ENCODE measurements at places on chromosomes 7 and 10.

GRCh38 chr7:87473986-87474385 is 1.5 kb downstream of the ABCB4 start:
- DNase-seq = no peak

DNA sequence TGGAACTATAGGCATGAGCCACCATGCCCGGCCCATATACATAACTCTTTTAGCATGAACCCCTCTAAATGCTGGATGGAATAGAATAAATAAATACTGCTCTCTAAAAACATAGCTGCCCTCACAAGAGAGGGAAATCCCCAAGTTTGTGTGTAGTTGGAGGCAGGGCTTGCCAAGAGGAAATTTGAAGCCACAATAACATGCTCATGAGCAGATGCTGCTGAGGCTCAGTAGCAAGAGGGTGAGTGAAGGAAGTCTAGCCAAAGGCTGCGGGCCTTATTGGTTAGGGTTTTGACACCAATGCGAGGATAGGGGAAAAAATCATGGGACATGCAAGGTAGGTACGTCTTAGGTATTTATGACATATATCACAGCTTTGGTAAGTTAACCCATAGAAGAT is 17.3 kb downstream of the TPK1 start:
- DNase-seq = no peak

GRCh38 chr7:64884913-64885370 is 18.1 kb upstream of the ZNF273 start:
- no peak for DNase-seq

- no peak for DNase-seq
Measured at GRCh38 chr10:131162211-131162610, 149.3 kb downstream of the TCERG1L start.

DNA sequence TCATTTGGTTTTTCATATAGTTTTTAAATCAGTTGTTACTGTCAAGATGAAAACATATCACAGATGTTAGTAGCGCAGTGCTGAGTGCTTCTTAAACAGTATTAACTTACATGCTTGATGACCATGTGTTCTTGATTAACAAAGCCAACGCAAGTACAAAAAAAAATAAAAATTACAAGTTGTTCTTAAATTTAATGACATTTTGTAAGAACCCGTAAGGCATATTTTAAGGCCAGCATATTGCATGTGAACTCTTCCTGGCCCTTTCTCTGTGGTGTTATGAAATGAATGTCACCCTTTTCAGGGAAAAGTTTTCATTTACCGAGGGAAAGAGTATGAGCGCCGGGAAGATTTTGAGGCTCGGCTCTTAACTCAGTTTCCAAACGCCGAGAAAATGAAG is 140.4 kb upstream of the NPS start:
- peak; percentile 50 for DNase-seq

GRCh38 chr10:117398029-117398428 is 22.8 kb upstream of the PDZD8 start:
- DNase-seq = no peak

DNA sequence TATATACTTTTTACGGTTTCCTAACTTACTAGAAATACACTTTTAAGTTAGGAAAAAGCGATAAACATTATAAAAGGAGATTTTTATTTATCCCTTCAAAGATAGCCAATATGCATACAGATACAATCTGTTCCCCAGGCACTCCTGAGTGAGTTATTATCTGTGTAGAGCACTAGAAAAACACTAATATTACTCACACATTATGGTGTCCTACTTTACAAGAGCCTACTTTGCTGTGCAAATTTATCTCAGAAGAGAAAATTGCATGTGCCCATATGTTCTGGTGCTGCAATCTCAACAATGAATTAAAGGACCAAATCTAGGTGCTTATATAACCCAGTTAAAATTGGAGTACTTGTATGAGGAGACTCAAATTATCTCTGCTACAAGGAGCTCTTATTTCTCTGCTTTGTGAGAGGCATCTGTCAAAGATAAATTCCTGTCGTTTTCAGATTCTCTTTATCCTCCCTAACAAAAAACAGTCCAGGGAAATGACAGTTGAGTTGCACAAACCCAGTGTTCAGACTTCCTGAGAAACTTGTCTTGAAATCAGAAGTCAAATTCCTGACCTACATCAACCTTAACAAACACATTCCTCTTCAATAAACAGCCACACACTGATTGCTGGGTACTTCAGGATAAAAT is 28.9 kb downstream of the CPA1 start:
- no peak for DNase-seq

DNA sequence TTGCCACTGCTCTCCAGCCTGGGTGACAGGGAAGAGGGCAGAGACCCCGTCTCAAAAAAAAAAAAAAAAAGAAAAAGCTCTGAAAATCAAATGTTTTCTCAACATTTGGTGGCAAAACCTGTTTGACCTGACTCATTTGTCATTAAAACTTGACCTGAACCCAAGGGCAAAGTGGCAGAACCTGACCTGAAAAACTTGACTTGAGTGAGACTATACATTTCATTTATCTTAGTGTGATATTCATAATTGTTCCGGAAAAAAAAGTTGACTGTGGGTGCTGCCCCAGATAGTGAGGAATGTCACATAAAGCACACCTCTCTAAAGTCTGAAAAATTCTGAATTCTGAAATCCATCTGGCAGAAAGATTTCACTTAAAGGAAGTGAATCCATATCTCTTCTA is 2.3 kb upstream of the TAX1BP1 start:
- DNase-seq = no peak

DNA sequence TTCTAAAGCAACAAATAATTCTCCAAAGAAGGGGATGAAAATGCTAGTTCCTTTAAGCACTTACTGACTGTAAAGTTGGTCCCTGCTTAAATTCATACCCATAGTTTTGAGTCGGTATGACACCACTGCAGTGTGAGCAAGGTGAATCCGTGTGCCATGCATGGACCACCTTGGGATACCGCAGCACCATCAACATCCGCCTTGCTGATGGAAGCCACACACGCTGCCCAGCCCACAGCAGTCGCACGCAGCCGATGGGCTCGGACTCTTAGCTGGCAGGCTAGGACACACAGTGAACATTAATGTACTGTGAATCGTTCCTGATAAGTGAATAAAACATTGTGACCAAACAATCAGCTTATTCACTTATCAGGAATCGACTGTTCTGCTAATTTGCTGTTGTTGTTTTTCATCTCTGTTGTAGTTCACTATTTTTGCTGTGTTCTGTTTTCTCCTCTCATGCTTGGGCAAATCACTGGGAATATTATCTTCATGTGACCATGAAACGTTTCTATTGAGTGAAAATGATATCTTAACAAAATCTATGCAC is 275.5 kb downstream of the USP6NL start:
- DNase-seq = no peak

DNA sequence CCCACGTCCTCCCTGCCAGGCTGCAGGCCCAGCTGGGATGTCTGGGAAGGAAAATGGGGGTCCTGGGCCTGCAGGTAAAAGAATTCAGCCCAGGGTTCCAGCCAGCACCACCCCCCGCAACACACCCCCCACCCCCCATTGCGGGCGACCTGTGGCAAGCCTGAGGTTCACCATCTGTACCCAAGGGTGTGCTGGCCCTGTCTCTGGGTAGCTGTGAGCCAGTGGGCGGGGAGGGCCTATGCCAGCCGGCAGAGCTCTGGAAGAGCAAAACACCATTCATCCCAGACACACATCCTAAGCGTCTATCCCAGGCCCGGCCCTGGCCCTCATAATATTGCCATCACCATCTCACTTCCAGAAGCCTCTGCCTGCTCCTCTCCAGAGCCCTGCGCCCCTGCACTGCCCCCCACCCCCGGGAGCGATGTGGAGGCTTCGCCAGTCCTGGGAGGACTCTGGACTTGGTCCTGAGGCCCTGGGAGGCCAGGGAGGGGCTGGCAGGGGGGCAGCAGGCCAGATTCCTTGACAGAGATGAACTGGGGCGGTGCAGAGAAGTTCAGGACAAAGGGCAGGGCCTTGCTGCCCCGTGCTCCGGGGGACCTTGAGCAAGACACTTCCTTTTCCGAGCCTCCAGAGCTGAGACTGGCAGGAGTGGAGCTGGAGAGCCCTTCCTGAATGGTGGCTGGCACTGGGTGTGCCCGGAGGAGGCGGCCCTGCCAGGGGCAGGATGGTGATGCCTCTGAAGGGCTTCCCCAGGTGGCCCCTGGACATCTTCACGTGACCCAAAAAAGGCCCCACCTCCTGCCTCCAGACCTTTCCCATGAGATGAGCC is 8.7 kb upstream of the TTYH3 start:
- no peak for DNase-seq

DNA sequence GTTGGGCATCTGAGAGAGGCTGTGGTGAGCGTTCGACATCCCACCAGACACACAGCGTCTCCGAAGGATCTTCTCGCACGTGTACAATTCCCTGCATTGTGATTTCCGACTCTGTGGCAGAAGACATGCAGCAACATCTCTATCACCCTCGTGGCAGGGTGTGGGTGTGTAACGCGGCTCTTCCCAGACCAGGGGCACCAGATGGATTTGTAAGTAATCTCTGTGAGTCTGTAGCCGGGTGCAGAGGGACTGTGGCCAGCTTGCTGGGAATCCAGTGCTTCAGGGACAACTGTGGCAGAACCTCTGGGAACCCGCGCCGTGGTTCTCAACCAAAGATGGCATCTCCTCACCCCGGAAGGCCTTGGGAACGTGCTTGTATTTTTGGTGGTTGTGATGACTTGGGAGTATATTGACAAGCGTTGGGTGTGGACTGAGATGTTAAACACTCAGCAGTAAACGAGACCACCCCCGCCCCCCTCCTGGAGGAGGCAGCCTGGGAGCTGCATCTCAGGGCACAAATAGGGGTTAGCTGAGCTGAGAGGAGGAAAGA is 21.2 kb downstream of the FOXL3 start:
- DNase-seq = no peak

DNA sequence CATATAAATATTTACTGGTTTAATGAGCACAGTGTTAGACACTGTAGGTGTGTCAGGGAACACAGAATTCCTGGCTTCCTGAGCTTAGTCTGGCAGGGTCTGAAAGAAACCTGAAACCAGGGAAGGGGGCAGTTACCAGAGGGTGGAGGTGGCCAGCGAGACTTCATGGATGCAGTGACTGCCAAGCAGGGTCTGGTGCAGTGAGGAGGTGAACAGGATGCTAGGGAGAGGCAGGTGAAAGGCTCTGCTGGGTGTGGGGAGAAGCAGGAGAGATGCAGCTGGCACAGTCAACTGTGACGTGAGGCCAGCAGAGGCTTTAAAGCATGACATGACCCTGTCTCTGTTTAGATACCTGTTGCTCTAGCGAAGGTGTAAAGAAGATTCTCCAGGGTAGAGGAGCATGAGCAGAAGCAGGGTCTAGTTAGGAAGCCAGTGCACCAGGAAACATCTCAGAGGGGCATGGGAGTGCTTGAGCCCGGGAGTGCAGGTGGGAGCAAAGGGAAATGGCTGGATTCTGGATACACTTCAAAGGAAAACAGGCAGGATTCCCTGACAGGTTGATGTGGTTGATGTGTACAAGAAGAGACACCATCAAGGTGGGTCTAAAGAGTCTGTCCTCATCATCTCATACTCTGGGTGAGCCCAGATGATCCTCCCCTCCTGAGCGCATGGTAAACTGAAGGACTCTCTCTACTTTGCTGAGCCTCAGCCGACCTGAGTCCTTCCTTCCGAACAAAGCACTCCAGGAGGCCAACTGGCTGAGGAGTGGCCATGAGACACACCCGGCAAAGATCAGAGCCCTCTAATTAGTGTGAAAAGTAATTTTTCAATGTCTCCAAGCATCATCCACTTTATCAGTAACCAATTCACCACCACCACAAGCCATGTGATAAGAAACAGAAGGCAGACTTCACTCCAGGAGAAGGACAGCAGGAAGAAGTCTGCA is 186.8 kb downstream of the COBL start:
- DNase-seq = no peak

- DNase-seq = no peak
Measured at GRCh38 chr10:1035201-1035600, 9.5 kb upstream of the IDI2 start.

- DNase-seq = peak; percentile 49
Measured at GRCh38 chr7:7424151-7424873, 111.4 kb downstream of the COL28A1 start.

GRCh38 chr10:18399158-18399557 is 252.2 kb downstream of the NSUN6 start:
- no peak for DNase-seq

- DNase-seq = peak; percentile 25
Measured at GRCh38 chr7:107446531-107446930, 23.3 kb upstream of the GPR22 start.

- DNase-seq = no peak
Measured at GRCh38 chr10:73095481-73096021, 1.1 kb downstream of the P4HA1 start.

GRCh38 chr10:42955493-42955889 is 121.4 kb upstream of the RET start:
- DNase-seq = no peak

DNA sequence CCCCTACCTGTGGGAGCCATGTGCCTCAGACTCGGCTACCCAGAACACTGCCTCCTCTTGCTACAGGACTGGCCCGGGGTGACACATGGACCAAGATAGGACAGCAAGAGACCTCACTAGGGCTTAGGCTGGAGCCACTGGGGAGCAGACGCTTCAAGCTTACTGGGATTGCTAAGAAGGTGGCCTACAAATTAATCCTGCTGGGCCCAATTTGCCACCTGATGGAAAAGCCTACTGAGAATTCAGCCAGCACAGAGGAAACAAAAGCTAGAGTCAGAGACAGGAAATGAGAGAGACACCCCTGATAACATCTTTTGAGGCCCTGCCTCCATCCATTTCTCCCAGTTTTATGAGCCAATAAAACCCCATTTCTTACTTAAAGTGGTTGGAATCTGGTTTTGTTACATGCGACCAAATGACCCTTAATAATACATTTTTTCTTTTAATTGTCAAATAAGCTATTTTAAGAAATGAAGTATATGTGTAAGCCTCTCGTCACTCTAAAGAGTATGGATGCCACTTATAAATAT is 282.1 kb downstream of the CXCL12 start:
- peak; percentile 25 for DNase-seq

DNA sequence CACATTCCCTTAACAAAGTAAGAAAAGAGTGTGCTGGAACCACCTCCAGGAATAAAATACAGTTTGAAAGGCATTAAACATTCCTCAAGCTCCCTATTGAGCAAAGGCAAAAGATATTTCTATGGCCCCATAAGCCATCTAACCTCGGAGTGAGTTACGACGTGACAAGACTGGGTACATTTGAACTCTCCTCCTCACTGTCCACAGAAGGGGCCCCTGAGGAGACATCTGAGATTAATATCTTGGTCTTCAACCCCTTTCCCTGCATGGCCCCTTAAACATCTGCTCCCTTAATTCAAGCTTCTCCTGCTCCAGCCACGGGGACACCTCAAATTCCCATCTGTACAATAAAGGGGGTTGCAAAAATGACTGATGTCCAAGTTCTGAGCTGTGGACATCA is 526 bp downstream of the GIMAP1 start:
- DNase-seq = no peak

All from HFF-Myc (cell line).